H4 (cell line): ENCODE measurements at places on chromosomes 11 and 22.

- no peak for DNase-seq
Measured at GRCh38 chr11:35141571-35141971, 2.6 kb downstream of the CD44 start.

DNA sequence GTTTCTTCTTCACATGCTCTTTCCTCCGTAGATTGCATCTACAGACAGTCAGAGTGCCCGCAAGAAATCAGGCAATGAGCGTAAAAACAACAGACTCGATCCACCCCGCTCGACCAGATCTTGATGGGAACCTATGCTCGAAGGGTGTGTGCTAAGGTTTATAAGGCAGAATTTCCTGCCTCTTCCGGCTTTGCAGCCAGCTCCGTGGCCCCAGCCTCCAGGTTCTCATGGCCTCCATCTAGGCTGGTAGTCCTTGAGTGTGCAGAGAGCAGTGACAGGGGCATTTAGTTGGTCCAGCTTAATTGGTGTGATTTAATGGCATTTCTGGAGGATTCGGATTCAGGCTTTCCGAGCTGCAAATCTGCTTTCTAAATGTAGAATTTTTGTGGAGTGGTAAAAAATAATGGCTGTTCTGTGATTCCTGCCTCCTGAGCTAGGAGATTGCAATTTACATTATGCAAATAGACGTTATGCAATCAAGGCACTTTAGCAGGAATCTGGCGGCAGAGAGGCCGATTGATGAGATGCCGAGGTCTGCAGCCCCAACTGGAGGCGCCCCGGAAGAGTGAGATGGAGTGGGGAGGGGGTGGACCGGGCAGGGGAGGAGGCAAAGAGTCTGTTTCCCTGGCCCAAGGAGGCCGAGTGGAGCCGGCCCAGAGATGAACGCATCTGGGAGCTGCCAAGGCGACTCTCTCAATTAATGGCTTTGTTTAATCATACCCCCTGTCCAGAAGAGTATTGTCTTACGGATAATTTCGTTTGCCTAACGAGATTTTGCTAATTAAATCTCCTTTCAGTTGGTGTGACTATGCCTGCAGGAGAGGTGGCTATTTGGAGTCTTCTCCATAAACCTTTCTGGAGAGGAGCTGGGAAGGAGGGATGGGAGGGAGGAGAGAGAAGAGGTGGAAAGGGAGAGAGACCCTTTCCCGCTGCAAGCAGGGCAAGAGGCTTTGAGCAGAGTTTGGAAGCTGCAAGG is 75.3 kb downstream of the PKNOX2 start:
- no peak for DNase-seq

DNA sequence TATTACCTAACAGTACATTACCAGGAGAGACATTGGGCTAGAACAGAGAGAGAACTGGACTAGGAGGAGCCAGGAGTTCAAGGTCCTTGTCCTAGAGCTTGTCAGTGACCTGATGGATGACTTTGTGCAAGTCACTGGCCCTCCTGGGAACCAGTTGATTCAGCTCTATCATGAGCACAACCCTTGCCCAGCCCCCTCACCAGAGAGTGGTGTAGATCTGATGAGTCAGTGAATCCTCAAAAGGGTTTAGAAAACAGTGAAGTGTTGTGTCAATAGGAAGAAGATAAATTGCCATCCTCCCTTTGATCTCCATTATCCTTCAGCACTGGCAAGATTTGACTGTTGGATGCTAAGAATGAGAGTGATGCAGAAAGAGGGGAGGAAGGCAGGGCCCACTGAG is 24.3 kb downstream of the NEU3 start:
- DNase-seq: no peak

- DNase-seq: no peak
Measured at GRCh38 chr22:50460938-50461337, 13.9 kb downstream of the SBF1 start.

DNA sequence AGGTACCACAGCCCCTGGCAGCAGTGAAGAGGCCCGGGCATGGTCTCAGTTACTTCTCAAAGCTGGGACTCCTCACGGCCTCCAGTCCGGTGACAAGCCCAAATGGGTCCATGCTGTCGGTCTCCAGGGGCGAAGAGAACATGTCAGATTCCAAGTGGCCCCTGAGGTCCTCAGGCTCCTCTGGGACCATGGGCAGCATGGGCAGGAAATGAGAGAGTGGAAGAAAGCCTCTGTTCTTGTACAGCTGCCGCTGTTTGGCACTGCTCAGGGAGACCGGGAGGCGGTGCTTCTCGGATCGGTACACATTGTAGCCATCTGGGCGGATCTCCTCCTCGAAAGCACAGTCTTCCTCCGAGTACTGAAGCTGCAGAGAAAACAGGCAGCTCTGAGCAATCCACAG is 4.6 kb downstream of the FGF19 start:
- no peak for DNase-seq

DNA sequence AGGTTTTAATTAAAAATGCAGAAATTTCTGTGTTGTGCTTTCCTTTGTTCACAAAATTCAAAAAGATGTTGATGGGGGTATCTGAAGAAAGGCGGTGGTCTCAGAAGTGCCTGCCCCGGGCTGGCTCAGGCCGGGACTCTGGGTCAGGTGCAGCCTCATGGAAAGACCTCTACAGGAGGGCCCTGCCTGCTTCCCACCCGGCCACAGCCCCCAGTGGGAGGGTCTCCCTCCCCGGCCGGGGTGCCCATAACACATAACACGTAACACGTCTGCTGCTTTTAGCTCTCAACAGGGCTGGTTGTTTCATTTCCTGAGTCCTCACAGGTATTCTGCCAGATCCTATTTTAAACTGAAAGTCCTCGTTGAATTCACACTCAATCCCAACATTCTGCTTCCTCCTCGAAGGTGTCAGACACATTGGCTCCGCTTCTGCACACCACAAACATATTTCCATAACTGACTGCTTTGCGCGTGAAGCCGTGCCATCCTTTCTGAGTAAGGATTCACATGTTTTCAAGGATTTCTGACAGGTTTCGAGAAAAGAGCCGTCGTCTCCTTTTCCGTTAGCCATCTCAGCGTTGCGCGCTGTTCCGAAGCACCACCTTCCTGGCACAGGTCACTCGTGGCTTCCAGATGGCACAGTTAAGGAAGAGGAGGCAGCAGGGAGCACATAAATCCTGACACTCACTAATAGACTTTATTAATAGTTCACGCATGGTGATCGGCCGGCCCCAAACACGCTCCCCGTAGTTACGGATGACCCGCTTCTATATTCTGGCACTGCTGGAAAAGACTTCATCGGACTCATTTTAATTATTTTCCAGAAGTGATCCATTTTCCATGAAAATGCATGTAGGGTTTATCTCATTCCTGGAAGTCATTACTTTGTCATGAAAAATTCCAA is 569.3 kb downstream of the BRD1 start:
- no peak for DNase-seq

DNA sequence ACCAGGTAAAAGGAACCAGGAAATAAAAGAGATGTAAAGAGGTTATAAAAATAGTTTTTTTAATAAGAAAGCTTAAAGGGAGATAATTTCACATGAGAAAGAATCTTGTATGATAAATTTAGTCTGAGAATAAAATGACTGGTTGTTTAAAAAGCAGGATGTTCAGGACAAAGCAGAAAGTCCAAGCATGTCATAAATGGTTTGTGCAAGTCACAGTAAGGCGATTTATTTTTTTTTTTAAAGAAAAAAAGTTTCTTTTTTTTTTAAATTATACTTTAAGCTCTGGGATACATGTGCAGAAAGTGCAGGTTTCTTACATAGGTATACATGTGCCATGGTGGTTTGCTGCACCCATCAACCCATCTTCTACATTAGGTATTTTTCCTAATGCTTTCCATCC is 30.8 kb downstream of the GLYATL2 start:
- DNase-seq: no peak

DNA sequence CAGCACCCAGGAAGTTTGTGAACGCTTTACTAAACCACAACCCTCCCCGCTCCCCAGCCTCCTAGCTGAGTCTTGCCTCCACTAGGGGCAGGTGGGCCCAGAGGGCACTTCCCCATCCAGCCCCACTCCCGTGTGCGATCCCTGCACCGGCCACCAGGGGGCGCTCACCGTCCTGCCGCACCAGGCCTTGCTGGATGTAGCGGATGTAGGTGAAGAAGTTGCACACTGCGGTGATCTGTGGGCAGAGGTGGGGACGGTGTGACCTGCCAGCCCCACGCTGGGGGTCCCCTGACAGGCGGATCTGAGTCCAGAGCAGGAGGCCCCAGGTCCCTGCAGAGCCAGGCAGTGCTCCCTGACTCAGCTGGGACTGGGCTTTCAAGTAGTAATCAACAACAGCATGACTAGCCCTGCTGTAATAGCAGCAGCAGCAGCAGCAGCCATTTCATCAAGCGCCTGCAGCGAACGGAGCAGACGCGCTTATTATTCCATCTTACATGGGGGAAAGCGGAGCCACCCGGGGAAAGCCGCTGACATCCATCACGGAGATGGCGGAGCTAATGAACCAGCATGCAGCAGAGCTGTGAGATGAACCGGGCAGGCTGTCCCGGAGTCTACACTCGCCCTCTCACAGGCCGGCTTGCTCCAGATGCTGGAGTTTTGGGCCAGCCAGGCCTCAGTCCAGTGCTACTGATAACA is 7.9 kb upstream of the FADS3 start:
- DNase-seq: peak; percentile 65

GRCh38 chr11:119999220-119999619 is 138.7 kb downstream of the TRIM29 start:
- no peak for DNase-seq

GRCh38 chr11:79950172-79950571 is 509.3 kb upstream of the TENM4 start:
- no peak for DNase-seq

DNA sequence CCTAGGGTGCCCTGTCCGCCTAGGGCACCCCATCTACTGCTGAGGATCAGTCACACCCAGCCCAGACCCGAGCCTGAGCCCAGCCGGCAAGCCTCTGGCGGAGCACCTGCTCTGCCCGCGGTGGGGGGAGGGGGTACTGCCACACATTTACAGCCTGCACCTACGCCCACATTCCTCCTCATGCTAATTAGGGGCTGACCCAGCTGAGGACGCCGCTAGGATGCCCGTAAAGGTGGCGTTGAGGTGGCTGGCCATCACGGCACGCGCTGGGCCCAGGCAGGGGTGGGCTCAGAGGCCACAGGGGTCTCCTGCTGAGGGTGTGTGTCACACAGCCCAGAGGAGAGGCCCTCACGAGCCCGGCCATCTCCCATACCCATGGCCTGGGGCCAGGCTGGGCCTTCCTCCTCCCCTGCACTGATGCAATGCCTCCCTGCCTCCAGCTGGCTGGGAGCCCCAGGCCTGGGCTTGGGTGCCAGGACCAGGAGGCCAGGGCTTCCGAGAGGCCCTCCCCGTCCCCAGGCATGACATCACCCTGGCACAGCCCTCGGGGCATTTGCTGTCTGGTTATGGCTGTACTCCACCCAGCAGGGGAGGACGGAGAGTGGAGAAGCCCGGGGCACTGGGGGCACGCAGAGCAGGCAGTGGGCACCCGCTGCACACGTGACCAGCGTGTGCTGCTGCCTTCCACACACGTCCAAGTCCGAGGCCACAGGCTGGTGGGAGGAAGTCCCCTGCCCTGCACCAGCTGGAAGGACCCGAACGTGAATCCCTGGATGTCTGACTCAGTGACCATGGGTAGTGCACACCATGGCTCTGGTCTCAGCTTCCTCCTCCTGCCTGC is 12.7 kb downstream of the DUSP8 start:
- DNase-seq: peak; percentile 97

DNA sequence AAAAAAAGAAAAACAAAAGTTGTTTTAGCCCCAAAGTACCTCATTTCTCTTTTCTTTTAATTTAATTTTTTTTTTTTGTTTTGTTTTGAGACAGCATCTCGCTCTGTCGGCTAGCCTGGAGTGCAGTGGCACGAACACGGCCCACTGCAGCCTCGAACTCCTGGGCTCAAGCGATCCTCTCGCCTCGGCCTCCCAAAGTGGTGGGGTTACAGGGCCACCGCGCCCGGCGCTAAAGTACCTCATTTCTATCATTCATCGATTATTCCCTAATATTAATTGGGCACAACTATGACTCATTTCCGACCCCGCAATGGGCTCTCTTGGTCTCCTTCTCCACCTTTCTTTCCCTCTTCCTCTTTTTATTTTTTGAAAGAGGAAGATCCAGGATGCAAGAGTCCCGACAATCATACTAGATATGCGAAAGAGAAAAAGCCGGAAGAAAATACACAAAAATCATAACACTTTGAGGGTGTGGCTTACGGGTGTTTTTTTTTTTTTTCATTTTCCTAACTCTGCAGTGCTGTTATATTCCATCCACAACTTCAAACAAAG is 475 bp upstream of the AIP start:
- no peak for DNase-seq

GRCh38 chr22:37284805-37285355 is 2.6 kb downstream of the CYTH4 start:
- DNase-seq: no peak

DNA sequence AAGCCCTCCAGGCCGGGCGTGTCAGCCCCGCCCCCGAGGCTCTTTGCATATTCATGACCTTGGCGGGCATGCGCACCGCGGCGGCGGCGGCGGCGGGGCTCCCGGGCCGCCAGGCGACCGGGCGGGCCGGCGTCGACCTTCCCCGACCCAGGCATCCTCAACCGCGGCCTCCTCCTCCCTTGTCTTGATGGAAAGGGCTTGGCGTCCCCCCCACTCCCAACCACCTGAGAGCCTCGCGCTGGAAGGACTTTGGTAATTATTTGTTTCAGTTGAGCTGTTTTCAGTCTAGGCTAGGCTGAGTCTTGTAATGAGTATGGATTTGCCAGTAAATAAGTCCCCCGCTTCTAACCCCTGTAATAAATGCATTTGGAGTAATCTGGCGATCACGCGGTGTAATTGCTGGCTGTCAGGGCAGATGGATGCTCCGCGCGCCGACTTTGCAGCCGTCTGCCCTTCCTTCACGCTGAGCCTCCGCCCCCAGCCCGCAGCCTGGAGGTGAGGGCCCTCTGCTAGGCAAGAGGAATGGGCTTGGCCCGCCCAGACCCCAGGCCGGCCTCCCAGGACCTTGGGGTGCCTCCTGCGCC is 25.2 kb downstream of the FLRT1 start:
- DNase-seq: no peak

DNA sequence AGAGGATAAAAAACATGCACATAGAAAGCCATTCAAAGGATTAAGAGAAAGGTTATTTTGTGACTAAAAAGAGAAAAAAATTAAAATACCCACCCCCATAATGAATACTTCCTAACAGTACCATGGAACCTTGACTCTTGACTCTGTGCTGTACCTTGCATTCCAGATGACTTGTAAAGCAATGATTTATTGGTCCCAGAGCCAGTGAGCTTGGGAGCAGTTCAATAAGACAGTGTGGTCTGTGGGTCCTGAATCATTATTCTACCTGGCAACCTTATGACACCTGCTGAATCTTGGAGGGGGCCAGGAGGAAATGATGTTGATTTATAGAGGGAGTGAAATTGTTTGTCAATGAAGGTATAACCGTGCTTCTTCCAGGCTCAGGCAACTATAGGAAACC is 34.2 kb upstream of the PAX6 start:
- DNase-seq: no peak
